ENCODE measurements at places on chromosomes 7 and 10.

- DNase-seq, result no peak
Measured at GRCh38 chr10:93073539-93074146, at the start of gene CYP26A1. CYP26A1 (plus strand) TSS chr10:93073893; CDS start chr10:93073935, 42 bp downstream.

DNA sequence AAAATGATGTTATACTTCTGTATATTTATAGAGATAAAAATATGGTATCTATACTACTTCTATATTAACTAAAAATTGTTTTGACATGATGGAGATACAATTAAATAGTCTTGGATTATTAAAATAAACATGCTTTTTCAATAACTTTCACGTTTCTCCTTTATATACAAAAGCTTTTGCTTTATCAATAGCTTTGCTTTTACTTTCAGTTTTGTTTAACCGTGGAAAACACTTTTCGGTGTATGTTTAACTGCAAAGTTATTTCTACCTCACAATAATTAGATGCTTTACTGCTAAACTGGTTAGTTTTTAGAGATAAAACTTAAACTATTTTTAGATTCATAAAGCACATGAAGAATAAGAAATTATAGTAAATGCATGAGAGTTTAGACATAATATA is 432.1 kb upstream of the PCDH15 start:
- DNase-seq, result no peak

DNA sequence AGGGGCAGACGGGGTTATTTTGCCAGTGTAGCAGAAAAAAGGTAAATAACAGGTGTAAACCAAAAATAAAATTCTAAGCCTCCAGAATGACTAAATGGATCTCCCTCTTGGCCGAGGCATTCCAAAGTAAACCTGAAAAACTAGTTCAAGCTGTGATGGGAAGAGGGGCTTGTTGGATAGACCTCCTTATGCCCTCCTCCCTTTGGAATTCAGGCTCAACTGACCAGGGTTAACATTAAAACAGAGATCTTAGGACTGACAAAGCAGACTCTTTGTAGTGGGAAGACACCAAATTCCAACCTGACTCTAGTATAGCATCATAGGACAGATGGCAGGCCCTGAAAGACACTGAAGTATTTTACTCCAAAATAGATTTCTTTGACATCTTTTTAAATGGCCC is 113.8 kb upstream of the ITGB1 start:
- no peak for DNase-seq

DNA sequence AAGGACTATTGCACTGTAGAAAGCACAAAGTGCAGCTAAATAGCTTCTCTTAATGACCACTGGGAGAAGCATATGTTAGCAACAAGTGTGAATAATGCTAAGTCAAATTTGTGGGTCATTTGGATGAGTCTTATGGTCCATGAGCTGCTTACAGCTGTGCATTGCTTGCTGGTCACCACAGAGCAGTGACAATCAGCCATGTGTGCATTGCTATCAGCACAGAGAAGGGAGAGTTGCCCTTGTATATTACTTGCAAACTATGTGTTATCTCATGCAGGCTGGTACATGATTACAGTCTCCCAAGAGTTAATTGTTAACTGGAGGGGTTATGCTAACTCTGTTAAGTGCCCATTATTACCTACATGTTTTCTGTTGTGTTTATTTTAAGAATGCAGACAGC is 25.7 kb downstream of the MRPS33 start:
- no peak for DNase-seq

- DNase-seq, result no peak
Measured at GRCh38 chr10:29663718-29664117, 28.9 kb upstream of the SVIL start.
